Esophagus muscularis mucosa (tissue), 4 donors: ENCODE measurements at places on chromosomes 6 and 20.

DNA sequence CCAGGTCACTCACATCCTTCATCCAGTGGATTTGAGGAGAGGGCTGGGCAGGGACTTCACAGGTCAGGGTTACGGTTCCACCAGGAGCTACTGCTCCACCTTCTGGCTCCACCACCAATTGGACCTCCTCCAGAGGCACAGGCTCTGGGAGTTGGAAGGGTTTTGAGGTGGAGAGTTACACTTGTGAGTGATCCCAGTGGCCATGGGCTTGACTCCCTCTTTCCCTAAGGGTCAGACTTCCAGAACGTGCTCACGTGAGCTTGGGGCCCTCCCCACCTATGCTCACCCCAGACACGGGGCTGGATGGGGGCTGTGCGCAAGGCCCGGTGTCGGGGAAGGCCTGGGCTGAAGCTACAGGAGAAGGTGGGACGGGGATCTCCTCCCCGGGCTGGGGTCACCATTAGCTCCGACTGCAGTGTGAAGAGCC is 1.5 kb downstream of the AGER start:
- no peak overlapping the region for H3K4me3 ChIP-seq
- no peaks in the 10 kb centered on the region for H3K27me3 ChIP-seq
- peak overlapping the region; percentile 98 for H3K27ac ChIP-seq
- H3K4me1 ChIP-seq: peaks cover 80% of the 10 kb centered on the region
- DNase-seq: no peak

DNA sequence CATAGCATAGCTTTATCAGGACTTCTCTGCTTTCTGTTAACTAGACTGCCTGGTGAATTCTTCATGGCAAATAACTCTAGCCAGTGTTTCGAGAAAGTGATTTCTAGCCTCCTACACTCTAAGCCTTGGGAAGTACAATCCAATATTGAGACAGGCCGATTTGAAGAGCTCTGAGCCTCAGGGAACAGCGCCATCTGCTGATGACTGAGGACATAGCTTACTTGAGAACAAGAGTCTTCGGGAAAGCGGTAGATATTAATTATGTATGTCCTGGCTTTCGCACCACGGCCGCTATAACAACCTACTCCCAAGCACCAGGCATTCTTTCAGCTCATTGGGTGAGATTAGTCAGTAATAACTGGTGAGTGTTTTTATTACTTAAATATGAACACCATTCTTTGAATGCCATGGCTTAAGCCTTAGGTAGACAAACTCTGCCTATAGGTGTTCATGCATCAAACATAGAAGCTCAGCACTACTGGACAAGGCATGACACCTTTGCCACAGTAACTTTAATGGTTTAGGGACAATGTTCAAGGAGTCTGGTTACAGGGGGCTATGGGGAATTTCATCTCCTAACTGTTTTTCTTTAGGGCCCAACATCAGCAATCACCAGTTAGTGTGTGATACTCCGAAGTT is 518.6 kb downstream of the BMP2 start:
- H3K4me3 ChIP-seq: no peak overlapping the region
- no peak for DNase-seq
- no peaks in the 10 kb centered on the region for H3K36me3 ChIP-seq
- no peak overlapping the region for H3K27ac ChIP-seq
- no peaks in the 10 kb centered on the region for H3K4me1 ChIP-seq

GRCh38 chr20:10427060-10427692 is 6.8 kb downstream of the MKKS start:
- H3K36me3 ChIP-seq: peaks cover 5% of the 10 kb centered on the region
- H3K4me1 ChIP-seq: peaks cover 48% of the 10 kb centered on the region
- H3K27me3 ChIP-seq: no peaks in the 10 kb centered on the region
- no peak overlapping the region for H3K4me3 ChIP-seq
- H3K27ac ChIP-seq: no peak overlapping the region

DNA sequence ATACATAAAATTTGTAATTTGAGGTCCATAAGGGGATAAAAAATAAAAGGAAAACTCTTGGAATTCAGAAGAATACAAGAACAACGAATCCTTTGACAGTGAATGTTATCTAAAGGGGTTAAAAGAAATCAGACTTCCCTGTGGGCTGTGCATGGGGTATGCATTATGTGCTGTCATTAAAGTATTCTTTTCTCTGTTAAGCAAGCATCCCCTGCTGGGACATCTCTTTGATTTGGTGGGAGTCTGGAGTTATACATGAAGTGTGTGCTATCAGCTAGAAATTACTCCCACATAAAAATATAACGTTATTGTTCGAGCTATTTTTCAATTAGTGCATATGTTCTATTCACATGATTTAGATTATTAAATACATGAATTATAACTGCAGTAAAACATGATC is 195.2 kb downstream of the CENPW start:
- H3K27ac ChIP-seq: no peak overlapping the region
- H3K4me3 ChIP-seq: no peak overlapping the region

GRCh38 chr6:120055071-120055470 is 705.5 kb upstream of the MAN1A1 start:
- H3K36me3 ChIP-seq: no peaks in the 10 kb centered on the region
- no peaks in the 10 kb centered on the region for H3K4me1 ChIP-seq
- no peak overlapping the region for H3K27ac ChIP-seq
- H3K4me3 ChIP-seq: no peak overlapping the region
